ENCODE measurements at places on chromosomes 12 and 14. TPM values are rescaled to one million over a fixed set of nuclear protein-coding genes. Genes with fewer than 3 reads are reported as not detected.

DNA sequence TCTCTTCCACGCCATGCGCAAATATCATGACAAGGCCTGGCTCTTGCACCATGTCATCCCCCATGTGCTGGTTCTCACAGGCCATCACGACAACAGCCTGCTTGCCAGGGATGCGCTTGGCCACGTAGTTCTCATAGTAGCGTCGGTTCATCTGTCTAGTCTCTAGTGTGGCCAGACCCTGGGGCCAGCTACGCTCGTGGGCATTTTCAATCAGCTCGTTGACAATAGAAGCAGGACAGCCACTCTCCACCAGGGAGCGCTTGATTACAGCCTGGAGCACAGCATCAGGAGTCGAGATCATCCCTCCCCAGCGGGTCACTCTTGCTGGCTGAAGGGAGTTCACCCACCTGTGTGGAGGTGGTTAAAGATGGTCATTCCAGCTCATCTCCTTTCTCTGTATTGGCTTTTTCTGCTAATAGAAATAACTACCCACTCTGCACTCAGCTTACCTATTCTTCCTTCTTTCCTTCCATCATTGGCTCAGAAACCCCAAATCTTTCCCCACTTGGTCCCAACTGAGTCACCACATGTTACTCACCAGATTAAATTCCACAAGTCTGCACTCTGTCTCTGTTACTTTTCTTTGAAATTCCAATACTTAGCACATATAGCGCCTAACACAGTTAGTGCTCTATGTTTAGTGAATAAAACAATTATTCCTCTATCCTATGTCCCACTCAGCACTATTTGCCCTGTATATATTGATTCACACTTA, 15.1 kb downstream of the RNF41 start:
- peak; percentile 70 for ATAC-seq

DNA sequence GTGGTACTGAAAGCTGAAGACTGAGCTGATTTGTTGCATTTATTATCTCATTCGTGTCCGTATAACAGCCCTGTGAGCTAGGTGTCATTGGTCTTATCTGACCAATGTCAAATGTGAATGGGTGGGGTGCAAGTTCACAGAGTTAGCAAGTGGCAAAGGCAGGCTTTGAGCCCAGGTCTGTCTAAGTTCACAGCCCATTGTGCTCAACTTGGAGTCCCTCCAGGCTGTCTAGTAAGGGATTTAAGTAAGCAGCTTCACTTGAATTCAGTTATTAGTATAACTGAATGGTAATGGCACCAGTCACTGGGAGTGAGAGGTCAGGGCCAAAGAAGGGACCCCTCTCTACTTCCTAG, 8.5 kb downstream of the C1S start:
- ATAC-seq = no peak

The DCN gene
- total RNA-seq = not detected

The CNTN1 gene
- not detected for total RNA-seq

- ATAC-seq = no peak
These were observed 79.8 kb upstream of the TSPAN11 start for GRCh38 chr12:30846776-30847175.

The LRRC10 gene
- not detected for total RNA-seq

The LMO3 gene
- total RNA-seq = not detected

DNA sequence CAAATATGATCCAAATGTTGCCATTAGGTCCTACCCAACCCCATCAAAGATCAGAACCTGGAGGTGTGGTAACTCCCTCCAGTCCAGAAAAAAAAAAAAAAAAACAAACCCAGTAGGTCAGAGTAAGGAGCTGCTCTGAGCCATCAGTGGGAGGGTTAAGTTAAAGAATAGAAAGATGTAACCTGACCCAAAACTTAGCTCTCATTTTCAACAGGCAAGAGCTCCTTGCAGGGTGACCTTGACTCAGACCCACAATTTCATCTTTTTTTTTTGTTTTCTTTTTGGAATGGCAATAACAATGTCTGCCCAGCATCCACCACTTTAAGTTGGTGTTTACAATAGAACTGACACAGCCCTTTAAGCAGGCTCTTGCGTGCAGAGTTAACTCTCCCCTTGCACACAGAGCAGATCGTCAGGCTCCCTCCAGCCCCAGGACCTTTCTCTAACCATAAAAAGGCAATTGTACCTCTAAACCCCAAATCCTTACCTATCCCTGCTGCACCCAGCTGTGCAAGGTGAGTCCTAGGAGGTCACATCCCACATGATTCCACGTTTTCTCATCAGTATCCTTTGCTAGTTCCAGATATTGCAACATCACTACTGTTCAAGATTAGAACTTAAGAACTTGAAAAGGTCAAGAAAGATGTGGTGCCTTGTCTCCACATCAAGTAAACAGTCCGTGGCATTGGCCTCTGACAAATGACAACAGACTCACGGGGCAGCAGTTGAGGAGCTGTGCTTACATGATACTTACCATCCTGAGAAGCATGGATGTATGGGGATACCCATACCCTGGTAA, 178.6 kb upstream of the EEA1 start:
- ATAC-seq = peak; percentile 54

The LRRK2 gene
- total RNA-seq = 0.04 TPM

The FUT8 gene
- 89.9 TPM for total RNA-seq

DNA sequence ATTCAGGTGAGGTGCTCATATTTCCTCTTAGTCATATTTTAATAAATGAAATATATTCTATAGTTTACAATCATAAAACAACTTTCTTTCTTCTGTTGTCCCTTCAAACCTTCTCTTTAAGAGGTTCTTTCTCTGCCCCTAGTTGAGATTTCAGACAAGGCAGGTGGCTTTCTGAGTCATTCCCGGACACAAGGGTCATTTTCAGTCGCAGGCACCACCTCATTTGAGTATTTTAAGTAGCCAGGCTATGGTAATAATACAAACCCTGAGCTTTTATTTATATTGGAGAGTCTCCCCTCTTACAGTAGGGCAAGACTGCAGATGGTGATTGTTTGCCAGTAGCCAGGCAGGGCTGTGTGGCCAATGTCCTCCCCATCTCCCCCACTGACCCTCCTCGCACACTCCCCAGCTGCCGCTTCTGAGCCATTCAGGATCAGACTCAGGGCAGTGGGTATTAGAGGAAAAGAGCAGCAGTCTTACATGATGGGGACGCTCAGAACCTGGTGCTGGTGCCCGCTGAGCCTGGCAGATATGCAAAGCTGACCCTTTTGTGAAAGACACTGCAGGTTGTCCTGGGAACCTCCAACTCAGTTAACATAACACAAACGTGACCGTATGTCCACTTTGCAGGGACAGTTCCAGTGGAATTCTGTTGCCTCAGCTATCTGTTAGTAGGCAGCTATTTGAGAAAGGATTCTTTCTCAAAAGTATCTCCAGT, 101.1 kb upstream of the BCL2L14 start:
- peak; percentile 21 for ATAC-seq

DNA sequence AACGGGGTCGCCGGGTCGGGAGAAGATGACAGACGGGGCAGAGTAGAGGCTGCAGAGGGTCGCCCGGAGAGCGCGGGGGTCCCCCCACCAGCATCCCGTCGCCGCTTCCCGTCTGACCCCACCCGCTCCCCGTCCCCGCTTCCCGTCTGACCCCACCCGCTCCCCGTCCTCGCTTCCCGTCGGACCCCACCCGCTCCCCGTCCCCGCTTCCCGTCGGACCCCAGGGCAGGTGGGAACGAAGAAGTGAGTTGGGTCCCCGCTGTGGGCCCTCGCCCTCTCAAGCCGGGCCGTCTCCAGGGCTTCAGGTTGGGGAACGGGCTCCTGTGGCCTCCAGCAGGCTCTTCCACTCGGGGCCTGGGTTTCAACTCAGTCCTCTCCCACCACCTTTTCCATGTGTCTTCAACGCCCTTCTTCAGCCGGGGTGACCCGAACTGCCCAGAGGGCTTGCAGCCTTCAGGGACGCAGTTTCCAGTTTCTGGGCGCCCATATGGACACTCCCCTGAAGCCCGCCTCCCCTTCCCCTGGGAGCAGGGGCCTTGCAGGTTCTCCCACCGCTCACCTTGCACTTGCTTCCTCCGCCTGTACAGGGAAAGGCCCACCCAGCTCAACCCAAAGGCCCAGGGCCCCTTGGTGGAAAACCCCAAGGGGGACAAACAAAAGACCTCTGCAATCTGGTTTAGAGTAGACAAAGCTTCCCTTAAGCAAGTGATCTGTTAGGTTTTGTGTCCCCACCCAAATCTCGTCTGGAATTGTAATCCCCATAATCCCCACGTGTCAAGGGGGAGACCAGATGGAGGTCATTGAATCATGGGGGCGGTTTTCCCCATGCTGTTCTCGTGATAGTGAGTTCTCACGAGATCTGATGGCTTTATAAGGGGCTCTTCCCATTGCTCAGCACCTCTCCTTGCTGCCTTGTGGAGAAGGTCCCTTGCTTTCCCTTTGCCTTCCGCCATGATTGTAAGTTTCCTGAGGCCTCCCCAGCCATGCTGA, 66.5 kb downstream of the TNFAIP2 start:
- ATAC-seq = no peak

GRCh38 chr12:124716208-124717130, 147.2 kb downstream of the SCARB1 start:
- ATAC-seq = no peak

The CIROP gene
- not detected for total RNA-seq

DNA sequence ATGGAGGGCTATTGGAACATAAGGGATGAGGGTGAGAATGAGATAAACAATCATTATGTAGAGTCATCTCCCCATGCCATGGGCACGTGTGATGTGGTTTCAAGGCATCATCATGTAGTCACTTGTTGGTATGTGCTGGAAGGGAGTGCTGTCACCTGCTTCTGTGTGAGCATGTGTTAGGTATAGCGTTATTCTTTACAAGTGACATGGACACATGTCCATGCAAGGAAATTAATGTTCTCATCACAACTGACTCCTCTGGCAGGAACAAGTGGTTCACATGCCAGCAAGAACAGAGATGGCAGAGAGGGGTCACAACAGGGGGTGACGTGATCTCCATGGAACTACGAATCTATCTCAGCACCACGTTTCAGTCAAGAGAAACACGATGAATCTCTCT, 815.8 kb downstream of the BCL11B start:
- no peak for ATAC-seq

The DTX1 gene
- 17.4 TPM for total RNA-seq

The KLRK1 gene
- total RNA-seq = 0.24 TPM

DNA sequence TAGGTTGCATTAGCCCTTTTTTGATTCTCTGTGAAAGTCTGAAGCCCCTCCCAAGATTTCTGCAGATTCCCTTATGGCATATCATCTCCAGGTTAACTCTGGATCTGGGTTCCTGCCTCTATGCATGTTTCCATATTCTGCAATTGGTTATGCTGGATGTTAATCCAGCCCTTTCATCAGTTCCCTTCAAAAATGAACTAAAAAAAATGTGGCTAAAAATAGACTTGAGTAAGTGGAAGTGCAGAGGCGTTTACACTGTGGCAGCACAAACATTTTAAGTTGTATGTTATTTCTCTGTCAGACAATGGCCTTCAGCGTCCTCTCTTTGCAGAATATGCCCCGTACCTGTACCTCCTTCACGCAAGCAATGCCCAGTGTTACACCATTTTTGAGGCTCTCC, 11.4 kb downstream of the MGST1 start:
- ATAC-seq = no peak

GRCh38 chr14:42112108-42112507, 505.4 kb downstream of the LRFN5 start:
- no peak for ATAC-seq

GRCh38 chr14:79570648-79571047, 640.7 kb downstream of the DIO2 start:
- ATAC-seq = no peak

The GDF3 gene
- total RNA-seq = not detected

The RTL1 gene
- total RNA-seq = not detected

GRCh38 chr12:92912052-92912451, 17.0 kb downstream of the EEA1 start:
- ATAC-seq = peak; percentile 97

The RFX4 gene
- total RNA-seq = not detected

- ATAC-seq = no peak
These were observed 631 bp upstream of the PTGR2 start for GRCh38 chr14:73851000-73851399.

DNA sequence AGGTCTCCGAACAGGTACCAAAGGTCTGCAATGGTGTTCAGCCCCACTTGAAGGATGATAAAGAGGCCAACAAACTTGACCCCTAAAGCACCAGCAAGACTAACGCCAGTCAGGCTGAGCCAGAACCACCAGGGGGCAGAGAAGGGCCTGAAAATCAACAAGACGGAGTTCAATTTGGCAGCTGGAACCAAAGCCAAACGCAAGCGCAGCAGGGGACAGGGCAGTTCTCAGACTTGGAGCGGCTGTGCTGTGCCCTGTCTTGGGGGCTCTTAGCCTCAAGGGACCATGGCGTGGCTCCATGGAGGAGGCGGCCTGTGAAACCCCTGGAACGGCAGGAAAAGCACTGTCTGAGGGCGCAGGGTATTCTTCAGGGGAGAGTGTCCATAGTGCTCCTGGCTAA, 19.6 kb downstream of the POMT2 start:
- ATAC-seq = no peak

DNA sequence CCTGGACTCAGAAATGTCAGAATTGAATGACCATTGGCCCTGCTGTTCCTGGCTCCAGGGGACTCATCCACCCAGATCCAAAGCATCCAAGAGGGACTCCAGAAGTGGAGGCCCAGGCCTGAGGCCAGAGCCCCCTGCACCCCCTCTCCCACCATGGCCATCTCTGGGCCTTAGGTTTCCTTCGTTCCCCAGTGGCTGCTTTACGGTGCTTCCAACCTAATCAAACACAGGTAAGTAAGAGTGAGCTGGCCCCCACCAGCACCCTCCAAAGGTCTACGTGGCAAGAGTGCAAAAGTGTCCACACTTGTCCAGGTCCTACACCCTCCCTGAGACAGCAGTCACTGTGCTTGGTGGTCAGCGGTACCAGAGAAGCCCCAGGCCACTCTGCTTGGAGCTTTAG, 139.0 kb downstream of the DPF3 start:
- no peak for ATAC-seq

DNA sequence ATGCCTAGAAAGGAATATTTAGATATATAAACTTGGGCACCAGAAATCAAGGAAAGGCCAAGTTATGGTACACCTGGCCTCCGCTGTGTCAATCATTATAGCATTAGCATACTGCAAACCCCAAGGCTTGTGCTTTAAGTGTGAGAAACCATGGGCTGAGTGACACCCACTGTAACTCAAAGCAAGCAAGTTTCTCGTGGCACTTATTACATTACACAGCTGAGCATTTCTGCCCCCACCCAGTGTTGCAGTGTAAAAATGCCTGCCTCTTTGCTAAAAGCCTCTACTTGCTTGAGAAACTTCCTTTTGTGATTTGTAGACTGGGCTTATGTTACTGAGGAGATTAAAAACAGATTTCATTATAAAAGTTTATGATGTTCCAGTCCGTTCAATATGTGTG, 122.0 kb downstream of the TGFB3 start:
- ATAC-seq = no peak

The SMIM41 gene
- total RNA-seq = not detected

The SPTB gene
- 0.29 TPM for total RNA-seq

The USP44 gene
- total RNA-seq = 0.82 TPM

DNA sequence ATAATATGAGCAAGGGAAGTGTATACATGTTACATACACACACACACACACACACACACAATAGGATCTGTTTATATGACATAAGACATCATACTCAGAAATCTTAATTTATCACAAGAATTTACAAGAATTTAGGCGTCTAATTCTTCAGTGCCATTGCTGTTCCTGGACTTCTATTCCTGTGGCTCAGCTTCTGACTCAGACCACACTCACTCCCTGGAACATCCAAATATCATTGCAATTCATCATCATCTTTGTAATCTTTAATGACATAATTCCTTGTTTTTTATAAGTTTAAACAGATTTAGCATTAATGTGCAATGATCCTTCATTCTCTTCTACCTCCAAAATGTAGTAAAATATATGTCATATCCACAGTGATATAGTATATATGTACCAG, 544.2 kb downstream of the FOXG1 start:
- no peak for ATAC-seq

Measured in activated T-helper 17 cell treated with anti-CD3 and anti-CD28 coated beads, Interleukin-2, amount 50 U/mL, for 72 hours (primary cell).